ENCODE measurements at places on chromosomes 1 and 21.
A peak's percentile ranks its signal among the peaks of the same experiment; 100 is the strongest.

GRCh38 chr1:119367432-119368124 lies 1.0 kb upstream of the HAO2 start:
- peak; percentile 67 for DNase-seq

- DNase-seq: no peak
Observed at GRCh38 chr1:239178961-239179360, 207.4 kb upstream of the CHRM3 start.

DNA sequence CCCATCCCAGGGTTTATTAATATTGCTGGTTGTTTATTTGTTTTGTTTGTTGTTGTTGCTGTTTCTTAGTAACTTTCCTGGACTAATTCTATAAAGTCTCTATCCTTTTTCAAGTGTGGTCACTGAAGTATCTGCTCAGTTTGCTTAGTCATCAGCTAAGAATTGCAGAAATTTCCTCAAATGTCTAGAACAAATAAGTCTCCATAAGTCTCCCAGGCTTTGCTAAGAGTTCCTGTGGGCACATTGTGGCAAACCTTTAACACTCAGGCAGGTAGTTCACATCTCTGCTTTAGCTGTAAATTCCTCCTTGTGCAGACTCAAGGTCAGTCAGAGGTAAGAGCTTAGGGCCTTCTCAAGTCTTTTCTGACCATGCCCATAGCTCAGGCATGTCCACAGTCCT lies 38.9 kb upstream of the C1orf185 start:
- DNase-seq: no peak

- no peak for DNase-seq
Observed at GRCh38 chr1:214216779-214217178, 64.2 kb upstream of the SMYD2 start.

- DNase-seq: no peak
Observed at GRCh38 chr1:160864173-160864572, 1.5 kb upstream of the CD244 start.

DNA sequence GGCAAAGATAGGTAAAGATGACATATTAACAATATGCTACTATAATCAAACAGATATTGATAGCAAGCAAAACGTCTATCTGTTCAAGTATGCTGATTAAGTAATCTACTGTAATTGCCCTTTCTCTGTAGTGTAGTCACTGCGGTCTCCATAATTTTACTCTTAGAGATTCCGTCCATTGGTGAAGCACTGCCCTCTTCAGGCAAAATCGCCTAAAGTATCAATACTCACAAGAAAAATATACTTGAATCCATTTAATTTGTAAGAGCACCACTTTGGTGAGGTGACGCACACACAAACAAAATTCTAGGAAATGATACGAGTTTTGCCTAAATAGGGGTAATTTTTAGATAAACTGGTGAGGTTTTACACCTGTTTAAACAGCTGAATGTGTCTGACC lies 434.6 kb upstream of the CHRM3 start:
- no peak for DNase-seq

DNA sequence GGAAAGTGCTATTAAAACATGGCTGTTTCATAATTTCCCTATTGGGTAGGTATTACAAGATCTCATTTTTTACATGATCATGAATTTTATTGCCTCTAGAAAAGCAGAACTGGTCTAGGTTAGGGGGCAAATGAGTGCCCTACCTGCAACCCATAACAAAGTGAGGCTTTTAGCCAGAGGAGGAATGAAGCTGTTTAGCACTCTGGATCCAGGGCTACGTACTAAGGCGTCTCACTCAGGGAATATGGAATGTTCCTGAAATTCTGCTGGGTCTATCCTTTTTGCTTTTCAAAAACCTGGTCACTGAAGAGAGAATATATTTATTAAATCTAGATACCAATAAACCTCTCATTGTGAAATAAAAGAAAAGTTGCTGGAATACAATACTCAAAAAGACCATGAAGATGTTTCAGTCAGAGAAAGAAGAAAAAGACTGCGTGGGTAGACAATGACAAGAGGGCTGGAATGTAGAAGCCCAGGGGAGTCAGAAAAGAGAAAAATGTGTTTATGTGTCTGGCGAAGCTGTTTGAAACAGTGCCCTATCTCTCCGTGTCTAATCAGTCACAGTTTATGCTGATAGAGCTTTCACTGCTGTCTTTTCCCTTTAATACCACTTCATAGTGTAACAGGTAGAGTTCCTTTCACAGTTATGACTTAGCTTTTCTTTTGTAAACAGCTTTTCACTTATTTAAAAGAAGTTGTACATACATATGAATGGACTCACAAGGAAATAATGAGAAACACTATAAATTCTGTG lies 25.0 kb upstream of the SYDE2 start:
- no peak for DNase-seq

GRCh38 chr1:9246215-9246614 lies 11.6 kb downstream of the H6PD start:
- DNase-seq: no peak

- DNase-seq: no peak
Observed at GRCh38 chr1:40313958-40314720, 2.9 kb downstream of the COL9A2 start.

- DNase-seq: no peak
Observed at GRCh38 chr1:233865902-233866301, 38.6 kb upstream of the SLC35F3 start.

GRCh38 chr1:159132271-159132881 lies 39.0 kb upstream of the CADM3 start:
- DNase-seq: peak; percentile 67

All from NCI-H446 (cell line).